ENCODE measurements at places on chromosomes 7 and 10. TPM values are rescaled to one million over a fixed set of nuclear protein-coding genes. Genes with fewer than 3 reads are reported as not detected.

The VAX1 gene
- not detected for polyA plus RNA-seq

The PLEKHS1 gene
- not detected for polyA plus RNA-seq

The LIPJ gene
- 0.73 TPM for polyA plus RNA-seq

The SAMD8 gene
- 36.1 TPM for polyA plus RNA-seq

The MBL2 gene
- polyA plus RNA-seq: not detected

The POMZP3 gene
- 26.8 TPM for polyA plus RNA-seq

The LMOD2 gene
- polyA plus RNA-seq: not detected

The PKD2L1 gene
- 0.81 TPM for polyA plus RNA-seq

The SOSTDC1 gene
- polyA plus RNA-seq: 11.9 TPM

The ASAH2 gene
- 2.5 TPM for polyA plus RNA-seq

The CLCN1 gene
- 0.06 TPM for polyA plus RNA-seq

The SMARCD3 gene
- polyA plus RNA-seq: 298 TPM

The CCDC3 gene
- polyA plus RNA-seq: 51.1 TPM
